GM12892 (cell line): ENCODE measurements at places on chromosomes 12 and 14.

DNA sequence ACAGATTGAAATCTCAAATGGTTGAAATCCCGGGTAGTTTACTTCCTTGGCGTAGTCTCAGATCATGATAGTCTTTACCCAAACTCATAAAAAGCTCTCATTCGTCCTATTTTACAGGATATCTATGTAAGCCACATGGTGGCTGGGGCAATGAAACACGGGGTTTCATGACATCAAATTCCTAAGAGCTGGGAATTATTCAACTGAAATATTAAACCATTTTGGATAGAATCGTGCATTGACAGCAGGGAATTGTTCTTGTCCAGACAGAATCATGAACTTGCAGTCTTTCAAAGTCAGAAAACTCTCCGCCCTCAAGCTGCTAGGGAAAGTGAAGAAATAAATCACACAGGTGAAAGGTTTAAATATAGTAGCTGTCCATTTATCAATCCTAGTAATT lies 33.2 kb upstream of the PRKAB1 start:
- no peak for DNase-seq

DNA sequence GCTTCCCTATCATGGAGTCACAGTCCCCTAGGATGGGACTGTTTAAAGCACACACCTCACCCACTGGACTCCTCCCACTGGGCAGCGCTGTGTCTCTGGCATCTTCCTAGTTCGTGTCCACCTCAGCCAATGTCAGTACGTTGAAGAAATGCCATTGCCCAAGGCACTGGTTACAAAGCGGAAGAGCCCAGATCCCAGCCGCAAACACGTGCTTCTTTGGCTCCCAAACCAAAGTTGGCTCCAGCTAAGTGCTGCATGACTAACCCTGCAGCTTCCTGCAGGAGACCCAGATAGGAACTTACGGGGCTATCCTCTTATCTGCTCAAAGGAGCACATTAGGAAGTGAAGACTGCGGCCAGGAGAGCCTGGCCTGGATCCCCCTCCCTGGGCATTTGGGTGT lies 9.3 kb downstream of the SYNE3 start:
- DNase-seq = no peak

DNA sequence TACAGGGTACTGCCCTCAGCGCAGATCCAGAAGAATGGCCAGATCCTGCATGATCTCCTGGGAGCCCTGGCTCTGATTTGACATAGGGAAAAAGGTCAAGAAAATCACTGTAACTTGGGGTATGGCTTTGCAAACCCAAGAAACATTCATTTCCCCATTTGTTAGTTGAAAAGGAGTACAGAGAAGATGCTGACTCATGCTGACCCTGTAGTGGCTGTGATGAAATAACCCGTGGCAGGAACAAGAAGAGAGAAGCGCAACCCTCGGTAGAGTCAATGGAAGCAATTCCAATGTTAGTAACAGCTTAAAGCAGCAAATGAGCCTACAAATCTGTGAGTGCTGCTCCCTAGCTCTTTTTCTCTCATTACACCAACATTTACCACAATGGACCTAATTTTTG lies 281.6 kb upstream of the NPAS3 start:
- DNase-seq = no peak

- DNase-seq = no peak
Measured at GRCh38 chr12:83114966-83115365, 428.3 kb downstream of the TMTC2 start.

GRCh38 chr12:69620077-69620476 lies 9.4 kb upstream of the LRRC10 start:
- no peak for DNase-seq

DNA sequence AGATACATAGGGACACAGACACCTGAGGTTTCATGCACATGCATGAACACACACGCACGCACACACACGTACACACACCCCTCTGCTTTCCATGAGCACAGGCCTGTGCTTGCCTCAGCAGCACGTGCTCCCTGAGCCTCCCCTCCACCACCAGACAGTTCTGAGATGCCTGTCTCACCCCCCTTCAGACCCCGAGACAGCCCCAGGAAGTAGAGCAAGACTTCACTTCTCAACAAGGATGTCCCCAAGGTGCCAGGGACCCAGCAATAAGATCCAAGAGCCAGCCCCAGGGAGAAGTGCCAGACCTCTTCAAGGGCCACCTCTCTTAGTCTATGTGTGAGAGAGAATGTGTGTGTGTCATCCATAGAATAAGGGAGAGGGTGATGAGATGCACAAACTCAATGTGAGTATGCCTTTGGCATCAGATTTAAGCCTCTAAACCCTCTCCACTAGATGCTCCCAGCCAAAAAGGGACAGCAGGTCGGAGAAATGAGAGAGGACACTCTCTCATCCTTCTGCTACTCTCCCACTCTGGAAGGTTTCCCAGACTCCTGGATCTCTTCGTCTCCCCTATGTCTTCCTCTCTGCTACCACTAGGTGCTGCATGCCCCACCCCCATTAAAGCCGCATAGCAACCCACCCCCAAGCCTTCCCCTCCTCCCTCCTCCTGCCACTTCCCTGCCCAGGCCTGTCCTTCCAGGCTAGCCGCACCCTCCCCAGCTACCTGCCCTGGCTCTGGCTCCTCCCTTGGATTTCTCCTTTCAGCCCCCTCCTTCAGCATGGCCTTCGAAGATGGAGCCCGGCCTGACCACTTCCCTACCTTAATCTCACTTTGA lies 7.7 kb downstream of the RARG start:
- no peak for DNase-seq

GRCh38 chr12:80264891-80265290 lies 165.6 kb downstream of the OTOGL start:
- DNase-seq = no peak

DNA sequence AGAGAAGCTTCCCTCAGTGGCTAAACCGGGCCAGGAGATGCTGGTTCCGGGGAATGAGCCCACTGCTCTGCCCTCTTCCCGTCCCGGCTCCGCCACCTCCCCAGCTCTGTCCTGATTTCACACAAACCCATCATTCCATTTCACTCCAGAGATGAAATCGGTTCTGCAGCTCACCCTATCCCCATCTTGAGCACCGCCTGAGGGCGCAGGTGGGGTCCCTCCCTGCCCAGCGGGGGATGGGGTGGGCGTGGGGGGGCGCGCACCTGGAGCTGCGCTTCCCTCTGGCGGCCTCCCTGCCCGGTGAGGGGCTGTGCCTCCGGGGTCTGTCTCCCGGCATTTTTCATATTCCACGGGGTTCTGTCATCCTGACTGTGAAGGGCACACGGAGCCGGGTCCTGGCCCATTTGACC lies 44.7 kb downstream of the NOC4L start:
- no peak for DNase-seq

GRCh38 chr12:123384318-123384993 lies 524 bp downstream of the KMT5A start:
- DNase-seq = no peak

DNA sequence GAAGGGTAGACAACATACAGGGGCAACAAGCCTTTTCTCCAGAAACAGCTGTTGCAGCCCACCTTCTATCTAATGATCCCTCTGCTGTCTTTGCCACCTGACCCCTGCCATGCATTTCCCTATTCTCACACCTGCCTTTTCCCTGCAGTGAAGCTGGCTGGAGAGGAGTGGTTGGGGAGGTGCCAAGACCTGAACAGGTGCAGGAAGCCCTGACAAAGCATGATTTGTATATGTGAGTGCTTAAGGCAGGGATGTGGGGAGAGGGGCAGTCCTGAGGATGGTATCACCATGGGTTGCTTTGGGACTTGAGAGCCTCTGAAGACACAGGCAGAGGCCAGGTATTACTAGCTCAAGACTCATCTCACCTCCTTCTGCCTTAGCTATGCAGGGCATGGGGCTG lies 2.9 kb upstream of the PFDN5 start:
- DNase-seq = no peak

DNA sequence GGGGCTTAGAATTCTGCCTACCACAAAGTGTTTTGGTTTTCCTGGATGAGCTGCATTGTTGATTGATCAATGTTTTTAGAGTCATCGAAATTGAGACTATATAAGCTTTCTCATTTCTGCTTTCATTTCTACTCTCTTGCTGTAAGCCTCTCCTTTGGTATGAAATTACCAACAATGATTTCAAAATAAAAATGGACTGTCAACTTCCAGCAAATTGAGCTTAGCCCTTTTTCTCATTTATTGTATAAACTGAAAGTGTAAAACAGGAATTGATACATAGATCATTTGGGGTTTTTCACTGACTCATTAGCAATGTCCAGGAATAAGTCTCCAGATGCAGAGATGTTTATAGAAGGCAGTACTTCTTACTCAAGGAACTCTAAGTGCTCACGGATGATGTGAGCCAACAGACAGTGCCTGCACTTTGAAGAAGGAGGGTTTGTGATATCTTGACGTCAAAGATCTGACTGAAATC lies 20.0 kb upstream of the PCNX1 start:
- DNase-seq = no peak

DNA sequence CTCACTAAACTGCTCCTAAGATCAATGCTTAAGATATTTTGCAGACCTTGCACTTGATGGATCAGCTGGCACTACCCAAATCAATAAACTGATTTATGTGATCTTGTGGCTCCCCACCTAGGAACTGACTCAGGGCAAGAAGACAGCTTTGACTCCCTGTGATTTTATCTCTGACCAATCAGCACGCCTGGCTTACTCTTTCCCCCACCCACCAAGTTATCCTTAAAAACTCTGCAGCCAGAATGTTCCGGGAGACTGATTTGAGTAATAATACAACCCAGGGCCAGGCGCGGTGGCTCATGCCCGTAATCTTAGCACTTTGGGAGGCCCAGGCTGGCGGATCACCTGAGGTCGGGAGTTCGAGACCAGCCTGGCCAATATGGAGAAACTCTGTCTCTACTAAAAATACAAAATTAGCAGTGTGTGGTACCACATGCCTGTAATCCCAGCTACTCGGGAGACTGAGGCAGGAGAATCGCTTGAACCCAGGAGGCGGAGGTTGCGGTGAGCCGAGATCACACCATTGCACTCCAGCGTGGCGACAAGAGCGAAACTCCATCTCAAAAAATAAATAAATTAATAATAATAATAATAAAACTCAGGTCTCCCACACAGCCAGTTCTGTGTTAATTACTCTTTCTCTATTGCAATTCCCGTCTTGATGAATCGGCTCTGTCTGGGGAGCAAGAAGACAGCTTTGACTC lies 12.0 kb downstream of the MORN3 start:
- no peak for DNase-seq

- DNase-seq = no peak
Measured at GRCh38 chr14:84228702-84229101, 1301.2 kb upstream of the FLRT2 start.

- DNase-seq = no peak
Measured at GRCh38 chr12:108696111-108696995, 35.0 kb downstream of the CORO1C start.

GRCh38 chr12:27651201-27651600 lies 45.0 kb upstream of the REP15 start:
- DNase-seq = no peak

DNA sequence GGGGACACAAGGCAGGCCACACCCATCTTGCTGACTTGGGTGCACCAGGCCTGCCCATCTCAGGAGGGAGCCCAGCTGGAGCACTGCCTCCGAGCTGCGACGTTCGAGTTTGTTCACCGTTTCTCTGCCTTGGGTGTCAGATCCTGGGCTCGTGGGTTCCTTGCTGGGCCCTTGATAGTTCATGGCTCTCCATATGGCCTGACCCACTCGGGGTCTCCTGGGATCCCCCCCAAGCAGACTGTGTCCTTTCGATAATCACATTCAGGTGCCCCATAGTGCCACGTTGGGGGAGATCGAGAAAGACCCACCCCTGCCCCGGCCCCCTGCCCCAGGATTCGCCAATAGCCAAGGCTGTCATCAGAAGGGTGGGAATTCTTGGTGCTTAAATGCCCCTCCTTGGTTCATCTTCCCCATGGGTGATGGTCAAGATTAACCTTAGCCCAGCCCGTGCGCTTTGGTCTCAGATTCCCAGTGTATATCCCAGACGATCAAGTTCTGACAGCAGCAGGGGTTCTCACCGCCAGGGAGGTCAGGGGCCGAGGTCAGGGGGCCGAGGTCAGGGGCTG lies 7.4 kb downstream of the RFLNA start:
- DNase-seq = no peak

GRCh38 chr14:73344319-73344718 lies 107.0 kb downstream of the PAPLN start:
- no peak for DNase-seq

DNA sequence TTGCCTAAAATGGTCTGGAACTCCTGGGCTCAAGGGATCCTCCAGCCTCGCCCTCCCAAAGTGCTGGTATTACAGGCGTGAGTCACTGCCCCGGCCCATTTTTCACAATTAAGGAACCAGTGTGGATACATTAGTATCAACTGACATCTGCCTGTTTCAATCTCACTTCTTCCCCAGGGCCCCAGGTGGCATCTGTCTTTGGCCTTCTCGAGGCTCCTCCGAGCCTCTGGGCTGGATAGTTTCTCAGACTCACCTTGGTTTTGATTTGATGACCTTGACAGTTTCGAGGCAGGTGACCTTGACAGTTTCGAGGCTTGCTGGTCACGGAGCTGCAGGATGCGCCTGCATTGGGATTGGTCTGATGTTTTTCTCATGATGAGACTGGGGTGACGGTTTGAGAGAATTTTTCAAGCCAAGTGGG lies 41.0 kb upstream of the NCOR2 start:
- no peak for DNase-seq

DNA sequence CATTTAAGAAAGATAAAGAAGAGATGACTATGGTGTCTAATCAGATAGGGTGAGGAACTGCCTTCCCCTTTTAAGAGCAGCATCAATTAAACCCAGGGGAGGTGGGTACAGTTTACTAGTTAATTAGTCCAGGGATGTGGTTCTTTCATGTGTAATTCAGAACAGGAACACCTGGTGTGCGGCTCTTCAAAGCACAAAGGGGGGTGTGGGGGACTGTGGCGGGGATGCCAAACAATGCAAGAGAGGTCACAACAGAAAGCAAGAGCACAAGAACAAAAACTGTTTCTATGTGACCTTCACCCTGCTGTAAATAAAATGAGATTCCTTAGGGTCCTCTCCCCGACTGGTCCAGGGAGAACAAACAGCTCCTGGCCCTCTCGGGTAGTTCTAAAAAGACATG lies 183.9 kb upstream of the SOX5 start:
- no peak for DNase-seq

DNA sequence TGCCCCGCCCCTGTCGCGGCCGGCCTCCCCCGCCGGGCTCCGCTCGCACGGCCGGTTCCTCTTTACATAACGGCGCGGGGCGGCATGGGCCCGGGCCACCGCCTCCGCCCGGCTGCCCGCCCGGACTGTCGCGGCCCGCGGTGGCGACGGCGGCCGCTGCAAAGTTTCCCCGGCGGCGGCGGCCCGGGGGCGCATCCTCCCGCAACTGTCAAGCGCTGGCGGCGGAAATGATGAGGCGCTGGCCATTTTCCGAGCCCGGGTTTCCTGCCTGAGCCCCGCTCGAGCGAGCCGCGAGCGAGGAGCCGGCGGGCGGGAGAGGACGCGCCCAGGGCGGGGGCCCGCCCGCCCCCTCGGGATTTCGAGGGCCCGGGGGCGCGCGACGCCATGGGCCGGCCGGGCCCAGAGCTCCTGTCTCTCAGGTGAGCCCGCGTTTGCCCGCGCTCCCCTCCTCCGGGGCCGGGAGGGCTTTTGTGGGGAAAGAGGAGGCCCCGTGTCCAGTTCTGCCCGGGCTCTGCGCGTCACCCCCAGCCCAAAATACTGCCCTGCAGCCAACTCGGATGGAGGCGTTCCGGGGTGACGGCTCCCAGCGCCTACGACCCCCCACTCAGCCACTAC lies at the start of gene SH2B3:
SH2B3 (plus strand) TSS at position 65 of the 615 bp plus-strand sequence. CDS start 12,223 bp downstream, outside the sequence.
- DNase-seq = no peak

- DNase-seq = no peak
Measured at GRCh38 chr14:58769771-58770170, 132.0 kb downstream of the DACT1 start.

GRCh38 chr14:33039311-33039710 lies 100.6 kb downstream of the NPAS3 start:
- no peak for DNase-seq

- no peak for DNase-seq
Measured at GRCh38 chr12:4006743-4007142, 133.5 kb upstream of the PARP11 start.
